ENCODE measurements at places on chromosomes 2 and 18.

DNA sequence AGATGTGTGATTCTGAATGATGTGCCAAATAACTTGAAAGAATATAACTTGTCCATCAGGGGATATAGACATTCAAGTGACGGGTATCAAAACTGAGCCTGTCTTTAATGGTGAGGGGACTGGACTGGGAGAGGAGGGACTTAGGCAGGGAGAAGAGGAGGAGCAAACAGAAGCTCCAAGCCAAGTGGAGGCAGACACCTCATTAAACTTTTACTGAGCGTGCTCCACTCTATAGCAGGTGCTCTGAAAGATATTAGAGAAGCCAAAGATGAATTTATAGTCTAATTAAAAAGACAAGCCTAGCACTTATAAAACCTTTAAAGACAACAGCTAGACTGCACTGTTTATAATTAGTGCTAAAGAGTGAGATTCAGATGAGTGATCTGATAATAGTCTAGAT lies 47.7 kb upstream of the SMAD2 start:
- no peak for DNase-seq

- no peak for DNase-seq
Measured at GRCh38 chr2:238242731-238243495, 3.1 kb upstream of the HES6 start.

- no peak for DNase-seq
Measured at GRCh38 chr2:218727502-218728165, 17.0 kb downstream of the TTLL4 start.

DNA sequence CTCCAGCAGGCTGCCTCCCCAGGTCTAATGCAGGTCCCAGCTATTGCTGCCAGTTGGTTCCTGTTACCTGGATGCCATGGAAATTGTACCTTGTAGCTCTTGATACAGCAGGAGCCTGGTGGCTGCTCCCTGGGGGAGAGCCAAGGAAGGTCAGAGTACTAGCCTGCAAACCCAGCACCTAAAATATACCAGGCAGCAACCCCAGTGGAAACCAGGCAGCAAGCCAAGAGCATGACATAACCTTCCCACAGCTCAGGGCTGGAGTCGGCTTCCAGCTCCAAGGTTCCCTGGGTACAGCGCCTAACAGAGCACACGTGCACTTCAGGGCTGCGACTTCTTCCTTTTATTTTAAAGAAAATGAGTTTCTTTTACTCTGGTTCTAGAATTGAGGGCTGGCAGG lies 30.3 kb downstream of the TNP1 start:
- DNase-seq: no peak

- DNase-seq: no peak
Measured at GRCh38 chr2:143937723-143938350, 582.1 kb downstream of the ZEB2 start.

GRCh38 chr2:96108541-96109360 lies 7.6 kb downstream of the ADRA2B start:
- no peak for DNase-seq

GRCh38 chr2:102005989-102006885 lies 14.5 kb downstream of the IL1R2 start:
- DNase-seq: no peak

DNA sequence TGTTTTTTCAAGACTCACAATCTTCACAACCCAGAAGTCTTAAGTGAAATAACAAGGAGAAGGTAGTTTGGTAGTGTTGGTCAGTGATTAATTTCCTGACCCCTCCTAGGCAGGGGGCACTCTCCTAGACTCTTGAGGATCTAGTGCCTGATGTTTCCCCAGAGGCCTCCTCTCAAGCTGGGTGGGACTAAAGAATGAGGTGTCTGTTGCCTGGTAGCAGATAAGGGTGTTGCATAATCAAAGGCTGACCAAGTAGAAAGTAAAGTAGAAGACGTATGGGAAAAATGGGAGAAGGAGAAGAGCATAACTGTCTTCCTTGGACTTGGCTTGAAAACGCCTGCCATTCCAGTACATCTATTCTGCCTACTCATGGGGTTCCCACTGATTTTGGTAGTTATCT lies 37.8 kb downstream of the VIT start:
- DNase-seq: no peak

DNA sequence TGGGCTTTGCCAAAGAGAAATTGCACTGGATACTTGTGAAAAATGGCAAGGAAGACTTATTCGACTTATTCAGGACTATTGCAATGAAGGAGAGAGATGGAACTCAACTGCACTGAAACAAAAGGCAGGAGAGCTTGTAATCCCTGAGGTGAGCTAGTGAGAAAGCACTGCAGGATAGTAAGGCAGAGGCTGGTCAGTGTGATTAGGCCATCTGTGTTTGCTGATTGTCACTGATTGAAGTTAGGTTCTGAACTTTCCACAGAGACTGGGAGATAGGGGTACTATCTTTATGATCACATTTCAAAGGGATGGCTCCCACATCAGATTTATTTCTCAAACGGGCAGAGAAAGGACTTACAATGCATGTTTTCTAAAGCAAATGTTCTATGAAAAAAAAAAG lies 82.9 kb downstream of the SERPINB8 start:
- DNase-seq: no peak

- no peak for DNase-seq
Measured at GRCh38 chr2:190804182-190804795, 76.3 kb upstream of the GLS start.

GRCh38 chr2:105308382-105309146 lies 21.0 kb downstream of the TGFBRAP1 start:
- no peak for DNase-seq

DNA sequence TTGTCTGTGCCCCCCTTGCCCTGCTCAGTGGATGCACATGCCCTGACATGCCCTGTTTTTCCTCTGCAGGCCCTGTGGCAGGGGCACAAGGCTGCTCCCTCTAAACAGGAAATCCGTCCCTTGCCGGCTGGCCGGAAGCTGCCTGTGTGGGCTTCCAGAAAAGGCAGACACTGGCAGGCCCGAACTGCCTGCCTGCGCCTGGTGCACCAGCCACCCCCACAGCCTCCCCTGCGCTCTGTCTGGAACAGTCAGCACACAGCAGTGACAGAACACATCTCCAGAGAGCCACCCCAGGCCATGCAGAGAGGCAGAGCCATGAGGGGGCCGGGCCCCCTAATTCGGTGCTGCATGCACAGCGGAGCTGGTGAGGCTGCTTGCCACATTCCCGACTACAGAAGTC lies 33.5 kb downstream of the LOXHD1 start:
- no peak for DNase-seq

DNA sequence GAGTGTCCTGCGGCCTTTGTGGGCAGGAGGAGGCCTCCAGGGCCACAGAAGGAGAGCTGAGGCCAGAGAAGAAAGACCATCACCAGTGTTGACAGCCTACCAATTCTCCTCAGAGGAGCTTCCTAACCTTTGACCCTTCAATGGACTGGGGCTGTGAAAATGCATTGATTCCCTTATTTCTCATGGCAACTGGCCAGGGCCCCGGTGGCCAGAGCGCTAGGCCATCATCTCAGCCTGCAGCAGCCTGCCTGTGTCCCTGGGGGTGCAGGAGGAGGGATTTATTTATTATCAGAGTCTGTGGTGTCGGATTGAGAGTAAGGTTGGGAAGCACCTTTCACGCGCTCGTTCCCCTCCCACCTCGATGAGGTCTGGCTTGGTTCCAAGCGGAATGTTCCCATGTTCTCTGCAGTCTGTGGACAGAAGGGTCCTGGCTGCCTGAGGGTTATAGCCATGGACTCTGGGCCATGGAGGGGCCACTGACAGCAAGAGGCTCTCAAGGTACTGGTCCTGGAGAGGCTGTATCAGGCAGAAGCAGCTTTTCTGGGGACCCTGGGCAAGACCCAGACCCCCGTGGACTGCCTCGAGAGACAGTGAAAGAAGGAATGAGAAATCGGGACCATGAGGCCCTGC lies 53.8 kb downstream of the CYP27C1 start:
- DNase-seq: no peak

DNA sequence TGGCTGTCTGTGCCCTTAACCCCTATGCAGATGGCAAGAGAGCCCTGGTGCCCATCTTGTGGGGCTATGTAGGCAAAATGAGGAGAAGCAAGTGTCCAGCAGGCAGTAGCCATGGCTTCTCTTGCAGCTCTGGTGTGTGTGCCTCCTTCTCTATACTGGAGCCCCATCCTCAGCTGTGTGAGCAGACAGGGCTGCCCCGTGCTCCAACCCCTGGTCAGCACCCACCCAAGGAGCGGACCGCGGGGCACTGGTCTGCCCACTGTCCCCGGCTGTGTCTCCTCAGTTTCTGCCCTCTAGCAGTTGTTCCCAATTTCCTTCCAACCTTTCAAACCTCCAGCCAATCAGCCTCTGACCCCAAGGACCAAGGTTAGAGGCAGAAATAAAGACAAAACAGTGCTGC lies 134.9 kb upstream of the GLI2 start:
- DNase-seq: no peak

DNA sequence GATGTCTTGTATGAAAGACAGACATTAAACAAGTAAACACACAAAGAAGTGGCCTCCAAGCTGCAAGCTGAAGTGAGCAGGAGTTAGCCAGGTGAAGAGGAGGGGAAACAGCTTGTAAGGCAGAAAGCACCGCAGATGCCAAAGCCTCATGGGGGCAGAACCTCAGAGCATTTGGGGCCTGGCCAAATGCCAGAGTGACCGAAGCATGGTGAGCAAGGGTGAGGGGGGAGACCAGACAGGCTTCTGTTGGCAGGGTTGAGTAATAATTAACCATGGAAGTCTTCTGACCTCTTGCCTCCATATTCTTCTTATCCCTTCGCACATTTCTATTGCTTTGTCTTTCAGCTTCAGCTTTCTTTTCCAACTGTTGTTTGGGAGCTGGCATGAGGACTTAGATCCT lies 5.6 kb downstream of the QPCT start:
- no peak for DNase-seq

GRCh38 chr2:2993172-2993692 lies 384.4 kb downstream of the EIPR1 start:
- DNase-seq: no peak

DNA sequence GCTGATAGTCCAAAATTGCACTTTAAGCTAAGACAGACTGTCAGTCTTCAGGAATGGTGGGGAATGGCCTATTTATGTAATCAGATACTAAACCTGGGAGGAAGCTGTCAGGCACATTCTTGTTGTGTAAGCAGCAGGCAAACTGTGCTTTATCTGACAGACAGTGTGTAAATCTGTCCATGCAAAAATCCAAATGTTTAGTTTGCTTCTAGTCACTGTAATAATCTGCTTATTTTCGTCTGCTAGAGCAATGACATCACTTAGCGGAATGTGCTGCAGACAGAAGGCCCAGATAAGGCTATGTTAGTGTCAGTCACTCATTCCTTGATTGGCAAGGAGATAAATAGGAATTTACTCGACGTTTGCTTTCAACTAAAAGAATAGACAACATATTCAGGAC lies 263.5 kb downstream of the ZNF407 start:
- no peak for DNase-seq

- no peak for DNase-seq
Measured at GRCh38 chr18:39105104-39105503, 1539.5 kb upstream of the CELF4 start.

GRCh38 chr2:67260343-67261277 lies 136.5 kb upstream of the ETAA1 start:
- no peak for DNase-seq

DNA sequence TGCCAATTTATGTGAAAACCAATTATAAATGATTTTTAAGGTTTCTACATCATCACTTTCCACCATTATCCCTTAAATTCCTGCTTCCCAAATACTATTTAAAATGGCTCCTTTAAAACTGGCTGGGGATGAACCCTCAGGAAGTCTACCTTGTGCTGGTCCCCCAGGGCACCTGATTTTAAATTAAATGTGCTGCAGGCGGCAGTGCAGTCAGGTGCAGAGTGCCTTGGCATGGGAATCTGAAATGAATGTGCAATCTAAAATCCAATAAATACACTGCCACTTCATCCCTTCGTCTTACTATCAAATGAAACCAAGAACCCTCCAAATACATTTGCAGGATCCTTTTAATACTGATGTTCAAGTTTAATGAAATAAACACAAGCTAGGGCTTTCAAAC lies 61.8 kb downstream of the C2orf76 start:
- no peak for DNase-seq

DNA sequence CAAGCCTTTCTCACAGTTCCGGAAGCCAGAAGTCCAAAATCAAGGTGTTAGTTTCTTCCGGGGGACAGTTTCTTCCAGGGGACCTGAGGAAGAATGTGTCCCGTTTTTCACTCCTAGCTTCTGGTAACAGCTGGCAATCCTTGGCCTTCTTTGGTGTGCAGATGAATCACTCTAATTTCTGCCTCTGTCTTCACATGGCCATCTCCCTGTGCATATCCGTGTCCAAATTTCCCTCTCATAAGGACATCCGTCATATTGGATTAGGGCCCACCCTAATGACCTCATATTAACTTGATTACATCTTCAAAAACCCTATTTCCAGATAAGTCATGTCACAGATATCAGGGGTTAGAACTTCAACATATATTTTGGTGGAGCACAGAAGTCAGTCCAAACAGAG lies 141.4 kb downstream of the ZEB2 start:
- DNase-seq: no peak

DNA sequence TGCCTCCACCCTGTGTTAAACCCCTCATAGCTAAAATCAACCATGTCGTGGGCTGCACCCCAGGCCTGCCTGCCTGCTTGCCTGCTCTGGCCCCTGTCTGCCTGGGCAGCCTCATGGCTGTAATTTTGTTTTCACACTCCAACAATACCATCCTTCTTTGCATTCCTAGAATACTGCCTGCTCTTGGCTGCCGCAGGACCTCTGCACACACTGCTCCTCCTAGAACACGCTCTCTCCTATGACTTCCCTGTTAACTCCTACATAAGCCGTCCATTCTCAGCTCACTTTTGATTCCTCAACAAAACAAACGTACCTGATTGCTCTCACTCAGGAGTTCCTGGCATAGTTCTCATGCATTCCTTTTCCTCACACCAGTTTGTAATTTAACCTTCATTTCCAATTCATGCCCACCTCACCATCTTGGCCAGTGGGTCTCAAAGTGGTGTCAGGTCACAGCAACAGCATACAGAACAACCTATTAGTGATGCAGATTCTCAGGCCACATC lies 2.5 kb downstream of the UXS1 start:
- DNase-seq: no peak

GRCh38 chr2:15337996-15338666 lies 223.0 kb downstream of the NBAS start:
- DNase-seq: no peak

GRCh38 chr2:173048897-173049661 lies 26.6 kb upstream of the MAP3K20 start:
- DNase-seq: no peak

Measured in T-helper 22 cell (primary cell).